Inflammatory macrophage treated with lipopolysaccharide for 1 hour (primary cell): ENCODE measurements at places on chromosomes 4 and X.

GRCh38 chr4:99088023-99088449 is 552 bp downstream of the ADH5 start:
- DNase-seq: peak; percentile 82

- no peak for DNase-seq
Observed at GRCh38 chr4:185023471-185023870, 5.2 kb downstream of the HELT start.

DNA sequence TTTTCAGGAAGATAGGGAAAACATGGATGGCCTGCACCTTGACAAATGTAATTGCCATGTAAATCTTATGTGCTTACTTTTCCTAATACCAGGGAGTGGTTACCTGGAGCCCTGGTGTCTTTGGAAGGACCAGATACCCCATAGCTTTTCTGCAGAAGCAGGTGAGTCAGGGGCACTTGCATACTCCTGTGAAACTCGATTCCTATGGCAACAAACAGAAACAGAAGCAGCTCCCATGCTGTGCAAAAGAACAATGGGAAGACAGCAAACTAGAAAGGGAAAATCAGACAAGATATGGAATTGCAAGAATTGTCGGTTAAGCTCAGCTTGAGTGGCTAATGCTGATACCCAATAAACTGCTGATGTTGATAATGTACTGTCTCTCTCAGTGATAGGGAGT is 117.4 kb upstream of the AFF2 start:
- no peak for DNase-seq

DNA sequence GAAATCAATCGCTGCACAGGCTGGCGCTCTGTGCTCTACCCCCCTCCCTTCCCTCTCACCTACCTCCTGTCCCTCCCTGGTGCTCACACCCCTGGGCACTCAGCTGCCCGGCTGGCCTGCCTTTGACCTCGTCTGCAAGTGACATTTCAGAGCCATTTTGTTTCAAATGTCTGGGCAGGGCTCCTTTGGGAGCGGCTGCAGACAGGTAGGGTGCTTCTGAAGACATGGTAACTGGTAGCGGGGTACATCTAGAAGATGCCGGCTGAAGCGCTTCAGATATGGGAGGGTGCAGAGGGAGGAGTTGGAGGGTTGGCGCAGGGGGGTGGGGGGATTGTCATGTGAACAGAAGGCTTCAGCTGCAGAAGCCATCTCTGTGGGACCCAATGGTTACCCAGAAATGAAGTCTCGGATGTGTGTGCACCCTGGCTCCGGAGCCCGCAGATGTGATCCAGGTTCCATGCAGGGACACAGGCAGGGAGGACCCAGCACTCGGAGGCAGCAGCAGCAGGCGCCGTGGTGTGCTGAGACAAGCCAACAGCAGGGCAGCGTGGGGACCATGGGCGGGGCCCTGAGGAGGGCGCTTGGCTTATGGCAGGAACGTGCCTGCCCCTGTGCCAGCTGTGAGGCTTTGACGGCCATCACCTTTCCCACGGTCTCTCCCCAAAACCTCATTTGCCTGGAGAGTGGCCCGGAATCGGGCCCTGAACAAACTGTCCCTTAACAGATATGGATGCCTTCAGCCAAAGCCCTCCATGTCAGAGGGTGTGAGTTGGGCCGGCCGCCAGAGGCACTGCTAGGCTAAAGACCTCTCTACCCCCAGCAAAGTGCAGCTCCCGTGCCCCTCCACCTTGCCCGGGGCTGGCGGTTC is 7.6 kb upstream of the DUSP9 start:
- no peak for DNase-seq

DNA sequence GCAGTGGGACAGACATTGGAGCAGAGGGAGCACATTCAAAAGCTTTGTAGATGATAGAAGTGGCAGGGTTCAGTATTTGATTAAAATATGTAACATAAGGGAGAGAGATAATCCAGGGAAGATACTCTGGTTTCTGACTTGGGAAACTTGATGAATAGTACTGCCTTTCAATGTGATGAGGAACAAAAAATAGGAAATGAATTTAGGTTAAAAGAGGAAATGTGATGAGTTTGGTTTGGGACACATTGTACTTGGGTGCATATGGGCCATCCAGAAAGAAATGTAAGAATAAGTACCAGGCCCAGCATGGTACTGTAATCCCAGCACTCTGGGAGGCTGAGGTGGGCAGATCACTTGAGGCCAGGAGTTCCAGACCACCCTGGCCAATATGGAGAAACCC is 20.9 kb upstream of the NDNF start:
- no peak for DNase-seq
